ENCODE measurements at places on chromosomes 6 and 20. TPM values are rescaled to one million over a fixed set of nuclear protein-coding genes. Genes with fewer than 3 reads are reported as not detected.

The SGK2 gene
- 0.23 TPM for total RNA-seq

The SNX14 gene
- 29.6 TPM for total RNA-seq

The KCNK5 gene
- 44.3 TPM for total RNA-seq

The COL10A1 gene
- total RNA-seq: not detected

The KIF25 gene
- 2.0 TPM for total RNA-seq

The HDGFL1 gene
- total RNA-seq: not detected

The SPATA25 gene
- total RNA-seq: 3.0 TPM

The PNPLA1 gene
- not detected for total RNA-seq

The CYP21A2 gene
- 0.22 TPM for total RNA-seq

The FAM83B gene
- 6.4 TPM for total RNA-seq

The LRFN2 gene
- total RNA-seq: 2.3 TPM

The NNAT gene
- total RNA-seq: 66.8 TPM

The TMEM200A gene
- total RNA-seq: 12.9 TPM

The CALHM4 gene
- not detected for total RNA-seq

All from H1 (cell line).